ENCODE measurements at places on chromosomes 2 and 18.

DNA sequence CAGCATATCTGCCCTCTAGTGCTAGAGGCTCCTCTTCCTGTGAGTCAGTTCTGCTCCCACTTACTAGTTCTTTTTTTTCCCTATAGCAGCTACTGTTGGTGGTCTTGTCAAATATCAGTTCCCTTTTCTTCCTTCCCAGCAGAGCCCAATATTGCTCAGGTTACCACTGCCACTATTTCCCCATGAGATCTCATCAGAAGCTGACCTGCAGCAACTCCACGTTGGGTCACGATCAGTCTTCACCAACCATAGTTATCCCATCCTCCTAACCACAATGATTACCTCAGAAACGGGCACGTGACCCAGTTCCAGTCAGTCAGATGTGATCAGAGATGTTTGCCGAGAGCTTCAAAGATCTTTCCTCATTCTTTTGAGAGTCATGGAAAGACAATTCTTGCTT, 59.7 kb upstream of the CAPN13 start:
- no peak for DNase-seq

GRCh38 chr18:59426855-59427254, 67.8 kb upstream of the LMAN1 start:
- DNase-seq = no peak

DNA sequence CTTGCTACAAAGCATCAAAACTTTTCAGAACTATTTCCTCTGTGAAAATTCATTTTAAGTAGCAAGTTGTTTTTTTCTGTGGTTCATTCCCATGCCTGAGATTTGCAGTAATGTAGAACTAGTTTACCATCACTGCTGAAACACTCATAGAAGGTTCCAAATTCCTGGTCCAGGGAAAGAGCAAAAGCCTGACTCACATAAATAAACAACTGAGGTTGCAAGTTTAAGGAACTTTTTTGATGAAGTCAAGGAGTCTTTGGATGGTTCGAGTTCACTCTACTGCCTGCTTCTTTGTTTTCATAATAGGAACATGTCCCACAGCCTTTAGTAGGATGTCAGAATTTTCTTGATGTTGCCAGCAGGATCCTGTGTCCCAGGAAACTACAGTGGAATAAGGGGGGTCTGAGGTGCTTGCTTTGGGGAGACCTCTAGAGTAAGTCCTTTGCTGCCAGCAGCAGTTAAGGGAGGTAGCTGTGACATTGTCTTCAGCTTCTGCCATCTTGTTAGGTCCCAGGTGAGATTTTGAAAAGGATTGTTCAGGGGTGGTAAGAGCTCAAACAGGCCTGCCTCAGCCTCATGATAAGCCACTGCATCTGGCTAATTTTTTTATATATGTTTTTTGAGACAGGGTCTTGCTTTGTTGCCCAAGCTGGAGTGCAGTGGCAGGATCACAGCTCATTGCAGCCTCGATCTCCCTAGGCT, 43.9 kb downstream of the ACSL3 start:
- DNase-seq = no peak

DNA sequence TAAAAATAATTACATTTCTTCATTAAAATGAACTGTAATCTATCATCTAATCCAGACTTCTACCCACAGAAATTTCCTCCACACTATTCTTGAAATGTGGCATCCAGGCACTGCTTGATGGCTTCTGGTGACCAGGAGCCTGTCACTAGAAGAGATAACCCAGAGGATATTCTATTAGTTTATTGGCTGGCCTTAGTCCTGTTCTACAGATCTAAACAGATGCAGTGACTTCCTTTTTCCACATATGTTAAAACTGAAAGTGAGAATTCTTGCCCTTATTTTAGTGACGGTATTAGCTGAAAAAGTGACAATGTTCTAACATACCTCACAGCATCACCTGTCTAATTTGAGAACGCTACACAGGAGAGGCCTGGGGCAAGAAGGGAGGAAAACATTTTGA, 775.4 kb downstream of the TSN start:
- DNase-seq = no peak

DNA sequence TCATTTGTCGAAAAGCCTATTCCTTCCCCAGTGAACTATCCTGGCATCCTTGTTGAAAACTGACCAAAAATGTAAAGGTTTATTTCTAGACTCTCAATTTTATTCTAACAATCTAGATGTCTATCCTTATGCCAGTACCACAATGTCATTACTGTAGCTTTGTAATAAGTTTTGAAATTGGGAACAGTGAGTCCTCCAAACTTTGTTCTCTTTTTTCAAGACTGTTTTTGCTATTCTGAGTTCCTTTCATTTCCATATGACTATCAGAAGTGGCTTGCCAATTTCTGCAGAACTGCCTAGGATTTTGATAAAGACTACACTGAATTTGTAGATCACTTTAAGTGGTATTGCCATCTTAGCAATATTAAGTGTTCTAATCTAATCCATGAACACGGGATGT, 9.7 kb downstream of the STARD7 start:
- DNase-seq = no peak

DNA sequence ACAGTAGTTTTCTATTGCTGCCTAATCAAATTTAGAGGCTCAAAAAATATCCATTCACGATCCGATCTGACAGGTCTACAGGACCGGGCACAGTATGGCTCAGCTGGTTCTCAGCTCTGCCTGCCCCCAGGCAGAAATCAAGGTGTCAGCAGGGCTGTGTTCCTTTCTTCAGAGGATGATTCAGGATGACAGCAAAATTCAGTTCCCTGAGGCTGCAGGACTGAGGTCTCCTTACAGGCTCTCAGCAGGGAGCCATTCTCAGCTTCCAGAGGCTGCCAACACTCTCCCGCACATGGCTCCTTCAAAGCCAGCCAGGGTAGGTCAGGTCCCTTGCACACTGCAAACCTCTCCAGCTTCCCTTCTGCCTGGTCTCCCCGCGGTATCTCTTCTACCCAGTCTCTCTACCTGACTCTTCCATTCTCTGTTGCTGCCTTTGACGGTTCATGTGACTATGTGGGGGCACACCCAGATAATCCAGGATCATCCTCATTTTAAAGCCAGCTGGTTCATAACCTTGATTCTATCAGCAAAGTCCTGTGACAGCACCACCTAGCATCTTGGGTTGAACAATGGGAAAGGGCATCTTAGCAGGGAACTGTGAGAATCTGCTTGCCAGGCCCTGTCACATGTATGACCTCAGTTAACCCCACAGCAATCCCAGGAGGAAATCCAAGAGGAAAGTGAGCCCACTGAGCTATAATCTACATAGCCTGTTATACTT, 50.4 kb downstream of the UXS1 start:
- DNase-seq = no peak

DNA sequence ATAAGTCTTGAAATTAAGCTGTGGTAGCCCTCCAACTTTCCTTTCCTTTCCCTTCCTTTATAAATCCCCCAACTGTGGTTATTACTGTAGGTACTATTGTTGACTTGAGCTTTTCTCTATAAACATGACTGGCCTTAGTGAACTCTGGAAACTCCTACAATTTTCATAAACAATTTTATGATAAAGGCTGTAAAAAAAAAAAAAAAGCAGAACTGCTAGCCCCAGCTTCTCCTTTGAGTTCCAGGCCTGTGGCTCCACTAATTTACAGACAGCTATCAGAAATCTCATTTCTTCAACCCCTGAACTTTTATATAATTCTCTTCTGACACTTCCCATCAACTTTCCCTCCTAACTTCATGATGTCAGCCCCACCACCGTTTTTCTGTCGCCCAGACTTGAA, 174.3 kb downstream of the IKZF2 start:
- DNase-seq = no peak

DNA sequence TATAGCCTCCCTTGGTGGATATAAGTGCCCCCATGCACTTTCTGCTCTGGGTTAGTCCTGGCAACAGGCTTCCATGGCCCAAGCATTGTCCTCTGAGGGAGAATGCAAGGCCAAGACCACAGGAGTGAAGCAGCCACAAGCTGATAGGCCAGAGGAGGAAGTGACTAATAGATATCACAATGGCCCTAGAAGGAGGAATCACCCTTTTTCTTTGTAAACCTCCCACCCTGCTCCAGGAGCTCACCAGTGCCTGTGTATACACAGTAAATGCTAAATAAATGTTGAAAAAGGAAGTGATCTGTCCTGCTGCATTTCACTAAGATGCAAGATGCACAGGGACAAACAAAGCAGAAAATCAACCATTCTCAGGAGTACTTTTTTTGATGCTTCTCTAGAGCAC, 49.7 kb upstream of the ABCA12 start:
- no peak for DNase-seq

- DNase-seq = peak; percentile 28
Measured at GRCh38 chr18:7038330-7038851, 79.2 kb downstream of the LAMA1 start.

DNA sequence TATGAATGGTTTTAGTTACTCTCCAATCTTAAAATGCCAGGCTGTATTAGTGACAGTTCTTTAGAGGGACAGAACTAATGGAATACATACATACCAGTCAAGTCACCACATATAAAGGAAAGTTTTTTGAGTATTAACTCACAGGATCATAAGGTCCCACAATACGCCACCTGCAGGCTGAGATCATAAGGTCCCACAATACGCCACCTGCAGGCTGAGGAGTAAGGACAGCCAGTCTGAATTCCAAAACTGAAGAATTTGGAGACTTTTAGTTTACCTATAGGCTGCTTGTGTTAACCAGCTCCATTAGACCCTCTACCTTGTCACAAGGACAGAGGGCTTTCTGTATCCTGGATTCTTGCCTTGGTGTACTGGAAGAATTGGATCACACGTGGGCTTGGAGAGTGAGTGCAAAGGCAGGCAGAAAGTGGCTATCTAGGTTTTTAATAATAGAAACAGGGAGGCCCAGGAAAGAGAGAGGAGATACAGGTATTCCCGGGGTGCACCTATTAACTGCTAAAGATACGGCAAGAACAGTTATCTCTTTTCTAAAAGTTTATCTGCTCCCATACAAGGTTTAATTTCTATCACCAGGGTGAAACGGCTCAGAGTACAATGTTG, 234.9 kb upstream of the CYRIA start:
- no peak for DNase-seq

DNA sequence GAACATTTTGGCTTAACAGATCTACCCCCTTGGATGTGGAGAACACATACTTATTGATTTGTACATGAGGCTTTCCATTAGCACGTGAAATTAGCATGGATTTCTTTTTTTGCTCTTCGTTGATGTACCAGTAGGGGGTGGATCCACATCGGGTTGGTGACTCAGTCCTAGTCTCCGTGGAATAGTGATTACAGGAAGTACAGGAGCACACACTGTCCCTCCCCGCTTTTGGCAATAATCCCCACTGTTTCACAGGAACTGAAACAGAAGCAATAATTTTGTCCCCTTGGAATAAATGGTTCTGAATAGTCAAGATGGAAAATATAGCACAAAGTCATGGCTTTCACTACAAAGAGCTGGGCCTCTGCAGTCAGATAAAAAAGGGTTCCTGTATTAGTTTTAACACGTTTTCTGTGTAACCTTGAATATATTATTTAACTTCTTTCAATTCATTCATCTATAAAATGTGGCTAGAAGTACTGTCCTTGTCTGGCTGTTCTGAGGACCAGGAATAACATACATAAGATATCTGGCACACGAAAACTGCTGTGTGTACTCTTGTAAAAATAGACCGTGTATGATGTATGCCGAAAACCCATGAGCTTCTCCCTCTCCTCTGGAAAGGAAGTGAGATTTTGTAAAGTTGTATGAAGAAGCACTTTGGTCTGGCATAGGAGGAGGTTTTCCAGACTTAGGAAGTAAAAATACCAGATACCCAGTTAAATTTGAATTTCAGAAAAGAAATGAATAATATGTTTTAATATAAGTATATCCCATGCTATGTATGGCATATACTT, 229.2 kb downstream of the GALR1 start:
- DNase-seq = peak; percentile 50

- DNase-seq = no peak
Measured at GRCh38 chr2:41912337-41912736, 135.5 kb upstream of the PKDCC start.

DNA sequence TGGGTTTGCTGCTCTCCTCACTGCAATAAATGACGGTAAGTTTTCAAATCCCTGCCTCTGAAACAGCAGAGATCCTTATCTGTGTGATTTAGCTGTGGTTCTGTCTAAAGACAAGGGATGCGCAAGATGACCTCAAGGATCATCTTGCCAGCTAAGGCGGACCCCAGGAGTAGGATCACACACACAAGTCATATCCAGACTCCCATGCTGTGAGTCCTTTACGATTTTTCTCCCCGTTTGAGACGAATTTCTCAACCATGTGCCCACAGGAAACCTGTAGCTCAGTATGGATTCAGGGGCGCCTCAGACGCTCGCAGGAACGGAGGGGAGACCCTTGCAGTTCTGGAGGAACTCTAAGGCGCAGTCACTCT, 11.1 kb upstream of the DCTN1 start:
- DNase-seq = no peak

DNA sequence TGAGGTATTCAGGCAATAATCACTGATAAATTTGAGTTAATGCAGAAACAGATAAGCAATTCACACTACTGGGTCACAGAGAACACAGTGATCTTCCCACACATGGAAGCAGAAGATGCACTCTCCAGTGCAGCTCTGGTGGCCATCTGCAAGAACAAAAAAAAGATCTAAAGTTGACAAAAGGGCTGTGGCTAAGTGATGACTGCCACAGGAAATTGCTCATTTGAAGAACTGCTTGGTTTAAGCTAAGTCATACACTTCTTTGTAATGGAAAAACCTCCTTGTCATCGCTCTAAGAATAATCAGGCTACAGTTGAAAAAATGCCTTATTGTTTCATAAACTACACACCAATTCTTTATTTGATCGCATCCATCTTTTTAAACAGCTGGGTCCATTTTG, 115.1 kb downstream of the DTNB start:
- no peak for DNase-seq

- no peak for DNase-seq
Measured at GRCh38 chr18:36465970-36466369, 168.5 kb downstream of the FHOD3 start.

DNA sequence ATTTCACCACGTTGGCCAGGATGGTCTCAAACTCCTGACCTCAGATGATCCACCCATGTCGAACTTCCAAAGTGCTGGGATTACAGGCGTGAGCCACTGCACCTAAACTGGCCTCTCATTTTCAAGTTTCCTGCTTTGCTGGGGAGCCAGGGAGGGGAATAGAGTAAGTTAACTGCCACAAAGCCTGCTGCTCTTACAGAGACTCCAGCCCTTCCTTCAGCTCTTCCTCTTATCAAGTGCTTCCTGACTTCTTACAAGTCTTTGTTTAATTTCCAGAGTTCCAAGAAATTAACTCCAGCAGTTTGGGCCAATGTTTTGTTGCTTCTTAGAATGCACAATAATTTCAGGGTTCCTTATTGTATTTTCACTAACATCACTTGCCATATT, 24.3 kb upstream of the UBE2F start:
- DNase-seq = no peak

DNA sequence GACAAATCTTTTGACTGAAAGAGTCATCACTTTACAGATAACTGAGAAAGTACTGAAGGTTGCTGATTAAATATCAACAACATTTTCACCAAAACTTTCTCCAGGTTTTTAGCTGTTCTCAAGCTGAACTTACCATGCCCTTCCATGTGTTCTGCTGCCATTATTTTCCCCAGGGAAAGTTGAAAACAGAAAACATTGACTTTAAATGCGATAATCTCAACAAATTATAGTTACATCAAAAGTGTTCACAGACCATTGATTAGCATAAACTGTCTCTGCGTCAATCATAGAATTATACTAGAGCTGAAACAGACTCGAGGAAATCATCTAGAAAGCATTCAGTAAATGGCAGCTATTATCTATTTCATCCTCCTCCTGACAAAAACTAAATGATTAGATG, 51.4 kb downstream of the TRAPPC8 start:
- no peak for DNase-seq

All from heart left ventricle (tissue), 16 donors.